ENCODE measurements at places on chromosomes 12 and 14. TPM values are rescaled to one million over a fixed set of nuclear protein-coding genes. Genes with fewer than 3 reads are reported as not detected.

The SOAT2 gene
- polyA plus RNA-seq = 0.13 TPM

The KRT80 gene
- 14.9 TPM for polyA plus RNA-seq

DNA sequence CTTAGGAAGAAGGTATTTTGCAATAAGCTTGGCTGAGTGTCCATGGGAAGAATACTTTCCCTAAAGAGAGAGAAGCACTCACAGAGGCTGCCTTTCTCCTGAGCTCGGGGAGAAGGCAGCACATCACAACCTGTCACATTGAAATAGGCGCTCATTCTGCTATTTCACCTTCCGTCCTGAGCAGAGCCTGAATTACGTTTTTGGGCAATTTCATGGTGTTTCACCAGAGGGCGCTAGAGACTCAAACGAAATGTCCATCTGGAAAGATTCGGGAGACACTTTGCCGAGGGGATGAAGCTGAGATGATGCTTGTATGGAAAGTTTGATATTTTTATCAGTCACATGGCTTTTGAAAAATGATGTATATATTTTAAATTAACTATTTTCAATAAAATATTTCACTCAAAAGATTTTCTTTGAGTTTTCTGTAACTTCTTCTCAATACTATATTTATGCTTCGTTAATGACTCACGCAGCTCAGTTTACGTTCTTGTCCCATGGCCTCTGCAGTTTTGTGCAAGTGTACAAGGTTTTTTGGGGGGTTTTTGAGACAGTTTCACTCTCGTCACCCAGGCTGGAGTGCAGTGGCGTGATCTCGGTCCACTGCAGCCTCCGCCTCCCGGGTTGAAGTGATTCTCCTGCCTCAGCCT, 17.4 kb upstream of the B4GALNT3 start:
- no peak overlapping the region for H3K4me3 ChIP-seq
- no peaks in the 10 kb centered on the region for H3K4me1 ChIP-seq
- H3K27ac ChIP-seq = no peak overlapping the region
- H3K27me3 ChIP-seq = no peaks in the 10 kb centered on the region
- DNase-seq = peak; percentile 70

DNA sequence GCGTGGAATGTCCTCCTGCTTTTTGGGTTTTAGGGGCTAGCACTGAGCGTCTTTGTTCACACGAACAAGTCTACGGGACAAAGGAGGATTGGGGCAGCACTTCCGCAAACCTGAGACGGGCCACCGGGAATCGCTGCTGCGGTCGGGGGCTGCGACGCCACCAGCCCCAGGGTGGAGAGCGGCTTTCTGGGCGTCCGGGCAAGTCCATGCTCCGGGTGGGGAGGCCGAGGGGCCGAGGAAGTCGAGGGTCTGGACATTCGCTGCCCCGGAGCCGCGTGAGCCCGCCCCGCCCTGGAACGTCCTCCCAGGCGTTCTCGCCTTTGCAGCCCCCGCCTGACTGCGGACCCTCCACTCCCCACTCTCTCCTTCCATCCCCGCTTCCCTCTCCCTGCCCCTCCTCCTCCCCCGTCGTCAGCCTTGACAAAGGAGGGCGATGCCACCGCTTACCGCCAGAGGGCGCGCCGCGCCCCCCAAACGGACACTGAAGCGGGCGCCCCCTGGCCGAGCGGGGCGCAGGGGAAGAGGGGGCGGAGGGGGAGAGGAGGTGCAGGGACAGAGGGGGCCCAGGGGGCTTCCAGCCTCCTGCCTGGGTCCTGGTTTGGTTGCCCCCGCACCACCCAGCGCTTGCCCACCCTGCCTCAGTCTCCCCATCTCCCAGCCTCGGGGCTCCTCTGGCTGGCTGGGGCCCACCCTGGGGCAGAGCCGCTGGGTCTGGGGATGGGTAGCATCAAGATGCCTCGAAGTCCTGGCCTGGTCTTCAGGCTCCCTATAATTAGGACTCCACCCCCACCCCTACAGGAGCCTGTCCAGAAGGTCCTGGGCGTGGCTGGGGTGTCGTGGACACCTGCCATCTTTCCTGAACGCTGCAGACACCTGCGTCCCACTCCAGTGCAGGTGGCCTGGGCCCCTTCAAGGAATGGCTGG, 39.1 kb upstream of the INF2 start:
- H3K27me3 ChIP-seq = no peaks in the 10 kb centered on the region
- peak; percentile 98 for DNase-seq
- H3K27ac ChIP-seq = no peak overlapping the region
- peak overlapping the region; percentile 58 for H3K4me3 ChIP-seq
- no peaks in the 10 kb centered on the region for H3K36me3 ChIP-seq

Measured in SK-N-SH (cell line).